Camera-type eye (tissue), 1 donor: ENCODE measurements at places on chromosomes 13 and 19. TPM values are rescaled to one million over a fixed set of nuclear protein-coding genes. Genes with fewer than 3 reads are reported as not detected.

Gene ZNF626
- 49.0 TPM for total RNA-seq

Gene MYO16
- total RNA-seq = 15.1 TPM

Gene ZNF296
- 0.71 TPM for total RNA-seq

Gene RASAL3
- 0.82 TPM for total RNA-seq

Gene IL17D
- 12.7 TPM for total RNA-seq

Gene SOHLH2
- 1.9 TPM for total RNA-seq

Gene ZNF442
- 13.2 TPM for total RNA-seq

Gene ZNF99
- total RNA-seq = 1.3 TPM

Gene RHPN2
- total RNA-seq = 52.2 TPM

Gene HMG20B
- 60.3 TPM for total RNA-seq

Gene EPS8L1
- 8.7 TPM for total RNA-seq

Gene FLT3
- total RNA-seq = 0.60 TPM

Gene TSKS
- 0.22 TPM for total RNA-seq

Gene CALR3
- total RNA-seq = not detected

Gene CD79A
- 0.99 TPM for total RNA-seq

Gene GIPC3
- 0.60 TPM for total RNA-seq

Gene SLC15A1
- 0.60 TPM for total RNA-seq

Gene ZNF506
- 65.3 TPM for total RNA-seq

Gene EBPL
- 59.0 TPM for total RNA-seq

Gene SIGLEC8
- not detected for total RNA-seq

Gene LHB
- total RNA-seq = not detected

Gene OR7C1
- total RNA-seq = under 0.01 TPM

Gene TDRD12
- total RNA-seq = 0.44 TPM

Gene ZNF100
- 22.4 TPM for total RNA-seq

Gene MYH14
- total RNA-seq = 29.9 TPM

Gene RNF225
- not detected for total RNA-seq

Gene SYT5
- 16.4 TPM for total RNA-seq

Gene KLF12
- total RNA-seq = 72.4 TPM

Gene FFAR1
- total RNA-seq = not detected

Gene DAZAP1
- total RNA-seq = 45.7 TPM

Gene B3GNT8
- 1.9 TPM for total RNA-seq

Gene ZNF155
- total RNA-seq = 17.4 TPM

Gene PLPPR3
- total RNA-seq = 21.2 TPM

Gene CRLF1
- 13.3 TPM for total RNA-seq
